NCI-H1694 (cell line): ENCODE measurements at places on chromosomes 7 and 10.

GRCh38 chr10:57014758-57015157 is 653.7 kb upstream of the ZWINT start:
- no peak for DNase-seq

GRCh38 chr7:139711991-139712743 is 65.6 kb downstream of the HIPK2 start:
- DNase-seq, result no peak

DNA sequence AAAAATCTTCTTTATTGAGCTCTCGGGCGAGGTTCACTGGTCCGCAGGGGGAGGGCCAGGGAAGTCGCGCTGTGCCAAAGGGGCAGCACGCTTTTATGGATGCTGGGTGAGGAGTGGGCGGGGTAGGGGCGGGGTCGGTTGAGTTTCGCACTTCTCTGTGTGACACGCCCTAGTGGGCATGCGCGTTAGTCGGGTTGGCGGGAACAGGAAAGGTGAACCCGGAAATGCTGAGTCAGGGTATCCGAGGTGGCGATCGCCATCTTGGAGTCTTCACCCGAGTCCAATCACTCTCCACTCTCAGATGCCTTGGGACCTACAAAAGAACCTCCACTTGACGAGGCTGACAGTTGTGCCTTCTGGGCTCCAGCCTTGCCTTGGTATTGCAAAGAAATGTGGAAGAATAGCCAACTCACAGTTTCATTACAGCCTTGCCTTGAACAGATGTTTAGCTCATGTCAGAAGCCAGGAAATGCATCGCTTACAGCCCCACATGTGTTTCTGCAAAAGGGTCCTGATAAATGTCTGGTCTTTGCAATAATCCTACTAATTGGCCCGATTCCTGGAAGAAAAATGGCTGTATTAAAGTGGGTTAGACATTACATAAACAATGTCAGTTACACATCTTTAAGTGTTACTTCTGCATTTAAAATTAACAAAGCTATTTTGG is 64.1 kb downstream of the AHR start:
- no peak for DNase-seq

- DNase-seq, result no peak
These were observed 60.7 kb downstream of the GPAM start for GRCh38 chr10:112122827-112123226.

DNA sequence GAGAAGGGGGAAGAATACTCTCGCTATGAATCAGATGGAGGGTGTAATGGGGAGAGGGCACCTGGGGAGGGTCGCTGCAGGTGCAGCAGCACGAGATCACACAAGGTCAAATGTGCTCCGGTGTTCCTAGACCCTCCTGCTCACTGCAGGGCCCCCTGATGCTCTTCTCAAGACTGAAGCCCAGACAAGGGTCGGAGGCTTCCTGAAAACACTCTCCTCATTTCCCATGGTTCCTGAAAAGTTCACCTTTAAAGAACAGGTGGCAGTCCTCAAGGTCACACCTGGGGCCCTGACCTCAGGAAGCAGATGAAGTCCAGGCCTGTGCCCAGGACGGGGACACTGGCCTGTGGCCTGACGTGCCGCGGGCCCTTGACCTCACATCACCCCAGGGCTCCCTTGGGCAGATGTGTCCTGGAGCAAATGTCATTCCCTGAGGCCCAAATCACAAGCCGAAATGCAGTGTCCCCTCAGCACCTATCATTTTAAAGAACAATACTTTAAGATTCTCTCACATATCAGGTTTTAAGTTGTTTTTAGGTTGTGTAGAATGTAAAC is 289.8 kb downstream of the GLRX3 start:
- DNase-seq, result no peak

DNA sequence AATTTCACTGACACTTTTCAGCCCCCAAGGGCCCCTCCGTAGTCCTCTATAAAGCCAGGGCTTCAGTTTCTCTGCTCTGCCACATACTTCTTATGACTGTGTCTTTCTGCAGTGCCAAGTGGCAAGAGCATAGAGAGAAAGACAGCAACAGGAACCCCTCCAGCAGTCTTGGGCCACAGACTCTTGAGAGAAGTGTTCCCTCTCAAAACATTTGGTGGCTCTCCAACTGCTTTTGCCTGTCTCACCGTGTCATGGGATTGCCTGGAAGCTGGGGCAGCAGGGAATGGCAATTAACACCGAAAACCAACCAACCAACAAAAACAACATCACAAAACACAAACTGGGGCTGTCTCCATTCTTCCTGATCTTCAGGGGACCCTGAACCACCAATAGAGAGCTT is 73.8 kb upstream of the ELN start:
- DNase-seq, result no peak

DNA sequence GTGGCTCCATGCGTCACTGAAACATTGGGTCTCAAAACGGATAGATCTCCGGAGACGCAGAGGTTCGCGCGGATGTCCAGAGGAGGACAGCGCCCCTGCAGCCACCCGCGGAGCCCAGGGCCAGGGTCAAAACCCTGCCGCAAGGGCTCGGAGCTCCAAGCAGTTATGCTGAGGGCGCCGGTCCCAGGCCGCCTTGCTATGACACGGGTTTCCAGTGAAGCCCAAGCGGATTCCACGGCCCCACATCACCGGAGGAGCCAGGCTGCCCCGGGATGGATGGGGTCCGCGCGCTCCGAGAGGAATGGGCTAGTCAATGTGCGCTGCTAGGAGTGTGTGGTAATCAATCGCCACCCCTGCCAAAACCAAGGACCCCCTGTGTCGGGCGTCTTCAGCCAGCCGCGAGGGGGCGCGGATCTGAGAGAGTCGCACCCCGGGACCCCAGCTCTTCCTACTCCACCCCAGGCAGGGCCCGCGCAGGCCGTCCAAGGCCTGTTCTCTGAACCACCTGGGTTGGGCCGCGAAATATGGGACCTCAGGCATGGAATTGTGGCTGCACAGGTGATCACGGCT is 5.6 kb upstream of the EMX2 start:
- no peak for DNase-seq

- no peak for DNase-seq
These were observed 5.6 kb upstream of the BPGM start for GRCh38 chr7:134640842-134641715.

- DNase-seq, result no peak
These were observed 111.6 kb upstream of the HABP2 start for GRCh38 chr10:113441220-113441619.

DNA sequence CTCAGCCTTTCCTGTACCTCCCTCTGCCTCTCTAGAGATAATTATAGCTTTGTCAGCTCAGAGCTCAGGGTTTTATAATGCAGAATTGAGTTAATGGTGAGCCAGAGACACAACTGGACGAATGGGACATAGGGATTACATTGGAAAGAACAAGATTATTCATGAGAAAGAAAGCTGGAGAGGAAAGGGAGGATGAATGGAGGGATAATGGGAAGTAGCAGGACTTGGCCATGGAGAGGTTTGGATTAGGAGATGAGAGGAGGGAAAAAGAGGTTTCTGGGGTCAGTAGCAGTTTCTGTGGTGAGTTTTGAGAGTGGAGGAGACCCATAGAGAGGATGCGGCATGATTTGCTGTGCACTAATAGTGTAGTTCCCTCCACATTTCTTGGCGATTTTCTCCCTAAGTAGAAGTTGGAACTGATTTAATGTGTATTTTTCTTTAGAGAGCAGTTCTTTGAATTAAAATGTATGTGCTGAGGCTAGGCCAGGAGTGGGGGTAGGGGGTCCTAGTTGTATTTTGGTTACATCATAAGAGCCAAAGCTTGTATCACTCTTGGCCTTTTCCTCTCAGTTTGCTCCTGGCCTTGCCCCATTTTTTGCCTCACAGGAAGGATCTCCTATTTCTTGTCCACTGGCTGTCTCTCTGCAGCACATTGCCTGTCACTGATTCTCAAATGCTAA is 107.4 kb downstream of the MKX start:
- DNase-seq, result no peak

- no peak for DNase-seq
These were observed 368.1 kb downstream of the CXCL12 start for GRCh38 chr10:44016589-44017482.

- no peak for DNase-seq
These were observed 298.1 kb downstream of the TCERG1L start for GRCh38 chr10:131013281-131013912.

DNA sequence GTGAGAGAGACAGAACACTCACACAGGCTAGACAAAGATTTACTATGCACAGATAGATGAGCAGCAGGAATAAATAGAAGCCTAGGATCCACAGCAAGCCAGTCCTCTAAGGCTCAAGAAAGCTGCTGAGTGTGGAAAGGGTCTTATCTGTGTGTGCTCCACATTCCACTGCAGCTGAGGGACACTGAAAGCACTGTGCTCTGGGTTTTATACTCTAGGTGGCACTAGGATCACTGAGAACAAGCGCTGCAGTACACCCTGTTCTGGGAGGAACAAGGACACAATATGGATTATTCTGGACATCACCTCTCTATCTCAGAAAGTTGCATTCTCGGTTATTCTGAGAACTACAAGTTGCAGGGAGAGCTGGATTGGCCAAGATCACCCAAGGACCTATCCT is 4.9 kb upstream of the KLHL7 start:
- no peak for DNase-seq

GRCh38 chr10:23604613-23605012 is 165.7 kb downstream of the OTUD1 start:
- DNase-seq, result no peak

- DNase-seq, result no peak
These were observed 1.0 kb downstream of the LRCH4 start for GRCh38 chr7:100584683-100585510.

DNA sequence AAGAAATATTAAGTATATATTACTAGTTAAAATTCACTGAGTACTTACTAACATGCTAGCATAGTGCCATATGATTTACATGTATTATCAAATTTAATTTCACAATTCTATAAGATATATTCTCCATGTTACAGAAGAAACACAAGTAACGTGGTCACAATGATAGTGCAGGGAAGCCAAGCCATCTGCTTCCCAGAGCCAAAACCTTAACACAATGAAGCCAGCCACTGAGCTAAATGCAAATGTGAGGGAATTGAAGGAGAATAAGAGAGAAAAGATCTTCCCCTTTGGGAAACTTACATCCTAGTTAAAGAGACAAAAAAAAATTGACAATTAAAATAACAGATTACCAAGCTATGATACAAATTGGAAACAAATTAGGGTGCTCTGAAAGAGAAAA is 63.6 kb downstream of the ELAPOR2 start:
- DNase-seq, result no peak

DNA sequence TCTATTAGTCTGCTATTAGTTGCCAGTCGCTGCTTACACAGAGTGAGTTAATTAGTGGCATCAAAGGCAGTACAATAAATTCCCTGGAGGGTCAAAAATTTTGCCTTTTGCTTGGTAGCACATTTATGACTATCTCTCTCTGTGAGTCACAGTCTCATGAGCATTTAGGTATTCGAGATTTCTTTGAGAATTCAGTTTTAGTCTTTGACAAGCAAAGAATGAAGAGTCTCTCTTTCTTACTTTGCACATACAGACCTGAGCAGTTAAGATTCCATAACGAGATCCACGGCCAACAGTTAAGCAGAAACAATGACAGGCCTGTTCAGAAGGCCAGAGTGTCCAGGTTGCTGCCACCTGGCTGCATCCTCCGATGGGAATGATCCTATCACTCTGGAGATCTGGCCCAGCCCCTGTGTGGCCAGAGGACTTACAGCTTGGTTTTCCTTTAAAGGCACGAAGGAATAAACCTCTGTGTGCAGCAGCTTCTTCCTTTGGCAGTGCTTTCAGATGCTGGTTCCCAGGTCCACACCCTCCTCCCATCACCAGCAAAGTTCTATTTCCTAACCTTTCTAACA is 80.6 kb downstream of the GLI3 start:
- no peak for DNase-seq

DNA sequence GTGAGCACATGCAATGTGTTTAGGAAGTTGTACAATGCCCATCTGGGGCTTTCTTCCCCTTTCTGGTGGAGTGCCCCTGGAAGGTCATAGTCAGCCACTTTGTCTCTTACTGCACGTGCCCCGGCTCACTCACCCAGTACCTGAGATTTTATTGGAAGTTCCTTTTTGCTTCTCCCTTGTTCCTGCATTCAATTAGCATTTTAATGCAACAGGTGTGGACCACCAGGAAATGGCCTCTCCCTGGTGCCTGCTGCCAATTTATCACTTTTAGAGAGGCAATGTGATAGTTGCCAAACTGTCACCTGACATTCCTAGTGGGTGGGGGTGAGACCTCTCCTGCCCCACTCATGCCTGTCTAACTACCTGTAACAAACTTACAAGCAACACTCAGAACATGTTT is 293.4 kb upstream of the DKK1 start:
- DNase-seq, result no peak

GRCh38 chr10:119807960-119808697 is 64.5 kb downstream of the MCMBP start:
- no peak for DNase-seq

- DNase-seq, result no peak
These were observed 14.2 kb downstream of the KPNA7 start for GRCh38 chr7:99193527-99194220.

- DNase-seq, result no peak
These were observed 169.0 kb downstream of the CREB5 start for GRCh38 chr7:28581351-28581750.

- DNase-seq, result no peak
These were observed 138.1 kb downstream of the ARHGAP22 start for GRCh38 chr10:48466611-48467240.

- DNase-seq, result no peak
These were observed 134.3 kb upstream of the ZMIZ1 start for GRCh38 chr10:78934532-78934898.

DNA sequence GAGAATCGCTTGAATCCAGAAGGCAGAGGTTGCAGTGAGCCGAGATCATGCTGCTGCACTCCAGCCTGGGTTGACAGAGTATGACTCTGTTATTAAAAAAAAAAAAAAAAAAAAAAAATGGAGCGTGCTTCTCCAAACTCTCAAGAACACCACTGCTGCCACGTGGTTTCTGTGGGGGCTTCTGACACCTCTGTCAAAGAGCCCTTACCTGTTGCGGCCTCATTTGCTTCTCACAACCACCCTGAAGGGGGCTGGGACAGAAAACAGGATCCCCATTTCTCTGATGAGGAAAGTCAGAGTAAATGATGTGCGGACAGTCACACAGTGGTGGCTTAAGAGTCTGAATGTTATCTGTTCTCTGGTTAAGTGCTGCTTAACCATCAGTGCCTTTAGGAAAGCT is 95.3 kb downstream of the RNF216 start:
- DNase-seq, result no peak

GRCh38 chr7:114823290-114823689 is 98.6 kb upstream of the MDFIC start:
- DNase-seq, result no peak
